HFFc6 (cell line): ENCODE measurements at places on chromosomes 3 and 15.
A peak's percentile ranks its signal among the peaks of the same experiment; 100 is the strongest.

GRCh38 chr3:134667406-134667805 lies 16.6 kb upstream of the KY start:
- peaks cover 35% of the 10 kb centered on the region for H3K4me1 ChIP-seq
- DNase-seq, result no peak
- H3K27ac ChIP-seq, result no peak overlapping the region
- no peaks in the 10 kb centered on the region for H3K36me3 ChIP-seq

- no peak overlapping the region for H3K4me3 ChIP-seq
- peaks cover 6% of the 10 kb centered on the region for H3K36me3 ChIP-seq
- no peak overlapping the region for H3K27ac ChIP-seq
- no peaks in the 10 kb centered on the region; the same call in 1 of the 2 replicates for H3K27me3 ChIP-seq
- no peaks in the 10 kb centered on the region for H3K4me1 ChIP-seq
Measured at GRCh38 chr3:133016838-133017309, 21.3 kb upstream of the TMEM108 start.

DNA sequence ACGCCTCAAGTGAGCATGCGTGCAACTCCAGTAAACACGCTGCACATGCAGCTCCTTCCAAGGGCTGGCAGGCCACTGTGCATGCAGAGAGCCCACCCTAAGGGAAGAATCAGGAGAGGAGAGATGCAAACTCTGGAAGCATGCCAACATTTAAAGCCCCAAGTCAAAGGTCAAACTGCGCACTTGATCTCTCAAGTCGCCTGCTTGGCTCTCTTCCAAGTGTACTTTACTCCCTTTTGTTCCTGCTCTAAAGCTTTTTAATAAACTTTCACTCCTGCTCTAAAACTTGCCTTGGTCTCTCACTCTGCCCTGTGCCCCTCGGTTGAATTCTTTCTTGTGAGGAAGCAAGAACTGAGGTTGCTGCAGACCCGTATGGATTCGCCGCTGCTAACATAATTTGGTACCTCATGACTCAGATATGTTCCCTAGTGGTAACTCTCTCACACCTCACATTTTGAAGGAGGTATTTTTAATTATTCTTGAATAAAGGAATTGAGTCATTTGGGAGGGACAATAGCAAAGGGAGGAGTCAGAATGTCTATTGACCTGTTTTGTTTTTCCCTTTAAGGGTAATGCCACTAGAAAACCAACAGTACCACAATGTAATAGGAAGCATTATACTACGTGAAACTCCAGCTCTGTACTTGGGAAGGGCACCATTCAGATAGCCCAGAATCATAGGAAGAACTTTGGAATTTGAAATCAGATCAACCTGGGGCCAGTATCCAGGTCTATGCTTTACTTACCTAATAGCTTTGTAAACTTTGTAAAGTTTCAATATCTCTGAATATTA lies 19.6 kb upstream of the DGKG start:
- no peak for DNase-seq
- no peak overlapping the region for H3K4me3 ChIP-seq
- H3K27ac ChIP-seq, result no peak overlapping the region
- H3K27me3 ChIP-seq, result peaks cover 15% of the 10 kb centered on the region
- no peaks in the 10 kb centered on the region for H3K36me3 ChIP-seq
- H3K4me1 ChIP-seq, result no peaks in the 10 kb centered on the region

DNA sequence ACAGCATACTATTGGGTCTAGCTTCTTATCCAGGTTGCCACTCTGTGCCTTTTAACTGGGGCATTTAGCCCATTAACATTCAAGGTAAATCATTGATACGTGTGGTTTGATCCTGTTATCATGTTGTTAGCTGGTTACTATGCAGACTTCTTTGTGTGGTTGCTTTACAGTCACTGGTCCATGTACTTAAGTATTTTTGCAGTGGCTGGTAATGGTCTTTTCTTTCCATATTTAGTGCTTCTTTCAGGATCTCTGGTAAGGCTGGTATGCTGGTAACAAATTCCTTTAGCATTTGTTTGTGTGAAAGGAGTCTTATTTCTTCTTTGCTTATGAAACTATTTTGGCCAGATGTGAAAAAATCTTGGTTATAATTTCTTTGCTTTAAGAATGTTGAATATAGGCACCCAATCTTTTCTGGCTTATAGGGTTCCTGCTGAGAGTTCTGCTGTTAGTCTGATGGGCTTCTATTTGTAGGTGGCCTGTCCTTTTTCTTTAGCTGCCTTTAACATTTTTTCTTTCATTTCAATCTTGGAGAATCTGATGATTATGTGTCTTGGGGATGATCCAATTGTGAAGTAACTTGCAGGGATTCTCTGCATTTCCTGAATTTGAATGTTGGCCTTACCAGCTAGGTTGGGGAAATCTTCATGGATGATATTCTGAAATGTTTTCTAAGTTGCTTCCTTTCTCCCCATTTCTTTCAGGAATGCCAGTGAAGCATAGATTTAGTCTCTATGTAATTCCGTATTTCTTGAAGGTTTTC lies 39.3 kb downstream of the CCR1 start:
- no peak overlapping the region for H3K4me3 ChIP-seq
- H3K27ac ChIP-seq, result no peak overlapping the region
- DNase-seq, result no peak
- H3K4me1 ChIP-seq, result no peaks in the 10 kb centered on the region
- H3K36me3 ChIP-seq, result peaks cover 4% of the 10 kb centered on the region; the same call in 1 of the 2 replicates
- H3K27me3 ChIP-seq, result peaks cover 10% of the 10 kb centered on the region

DNA sequence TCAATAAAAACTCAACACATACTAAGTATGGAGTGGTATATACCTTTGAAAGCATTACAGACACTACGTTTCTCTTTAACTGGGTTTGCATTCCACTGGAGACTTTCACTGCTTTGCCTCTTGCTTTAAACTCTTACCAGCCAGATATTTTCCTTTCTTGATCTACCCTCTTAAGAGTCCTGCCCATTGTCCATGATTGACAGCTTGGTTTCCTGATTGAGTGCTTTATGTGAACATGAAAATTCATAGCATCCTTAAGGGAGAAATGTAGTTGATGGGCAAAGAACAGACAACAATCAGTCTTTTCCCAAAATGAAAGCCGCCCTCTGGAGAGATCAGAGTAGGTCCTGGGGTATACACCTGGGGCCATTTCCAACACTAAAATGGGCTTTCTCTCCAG lies 78.6 kb downstream of the PTPRG start:
- H3K36me3 ChIP-seq, result peaks cover 22% of the 10 kb centered on the region
- DNase-seq, result no peak
- H3K27ac ChIP-seq, result no peak overlapping the region; the same call in 1 of the 2 replicates
- no peak overlapping the region for H3K4me3 ChIP-seq

DNA sequence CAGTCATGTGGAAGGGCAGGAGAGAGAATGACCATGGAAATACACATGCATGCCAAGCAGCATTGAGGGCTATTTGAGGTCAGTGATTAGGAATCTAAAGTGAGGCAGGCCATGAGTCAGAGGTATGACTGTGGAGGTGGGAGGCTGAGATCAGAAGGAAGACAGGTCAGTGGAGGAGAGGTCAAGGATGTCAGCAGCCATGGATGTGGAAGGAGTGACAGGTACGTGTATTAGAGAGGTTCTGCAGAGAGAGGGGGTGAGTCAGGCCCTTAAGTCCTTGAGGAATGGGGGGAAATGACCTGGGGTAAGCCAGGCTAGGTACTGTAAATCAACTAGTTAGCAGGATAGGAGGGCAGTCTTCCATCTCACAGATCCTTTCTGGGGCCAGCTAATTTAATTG lies 166.6 kb downstream of the ANO10 start:
- no peaks in the 10 kb centered on the region for H3K27me3 ChIP-seq
- H3K4me1 ChIP-seq, result 0 out of 2 replicates have a peak, but pooled peaks cover 8% of the 10 kb centered on the region
- DNase-seq, result peak; percentile 51
- H3K36me3 ChIP-seq, result peaks cover 4% of the 10 kb centered on the region; the same call in 1 of the 2 replicates
- H3K27ac ChIP-seq, result no peak overlapping the region

DNA sequence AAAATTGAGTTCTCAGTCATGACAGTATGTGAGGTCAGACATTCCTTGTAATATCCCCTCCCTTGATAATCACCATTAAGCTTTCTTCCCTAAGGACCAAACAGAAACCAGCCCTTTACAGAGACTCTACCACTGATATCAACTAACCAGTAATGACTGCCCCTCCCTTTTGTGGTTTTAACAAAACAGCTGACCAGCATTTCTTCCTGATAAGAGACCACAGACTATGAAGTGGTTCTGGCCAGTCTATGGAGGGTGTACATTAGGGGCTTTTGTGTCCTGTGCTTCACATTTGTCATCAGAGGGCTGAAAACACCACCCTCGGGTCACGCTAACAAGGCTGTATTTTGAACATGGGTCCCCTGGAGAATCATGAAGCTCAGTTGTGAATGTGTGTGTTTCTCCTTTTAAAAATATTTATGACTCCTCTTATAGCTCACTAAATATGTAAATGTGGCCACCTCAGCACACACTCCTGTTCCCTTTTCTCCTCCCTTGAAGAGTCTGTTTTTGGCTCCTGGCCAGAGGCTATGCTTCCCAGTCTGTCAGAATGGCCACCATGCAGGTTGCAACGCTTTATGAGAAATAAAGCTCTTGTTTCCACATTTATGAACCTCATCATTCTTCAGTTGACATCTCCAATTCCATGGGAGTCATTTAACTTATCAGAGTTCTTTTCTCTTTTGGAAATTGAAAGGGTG lies 239.3 kb downstream of the CPNE4 start:
- no peak for DNase-seq
- H3K36me3 ChIP-seq, result no peaks in the 10 kb centered on the region
- H3K27me3 ChIP-seq, result peaks cover under 1% of the 10 kb centered on the region
- peaks cover 13% of the 10 kb centered on the region for H3K4me1 ChIP-seq

- no peak overlapping the region for H3K27ac ChIP-seq
- no peaks in the 10 kb centered on the region for H3K4me1 ChIP-seq
- no peak for DNase-seq
- H3K4me3 ChIP-seq, result no peak overlapping the region
- H3K27me3 ChIP-seq, result no peaks in the 10 kb centered on the region
Measured at GRCh38 chr3:80677796-80678195, 910.0 kb upstream of the ROBO1 start.

DNA sequence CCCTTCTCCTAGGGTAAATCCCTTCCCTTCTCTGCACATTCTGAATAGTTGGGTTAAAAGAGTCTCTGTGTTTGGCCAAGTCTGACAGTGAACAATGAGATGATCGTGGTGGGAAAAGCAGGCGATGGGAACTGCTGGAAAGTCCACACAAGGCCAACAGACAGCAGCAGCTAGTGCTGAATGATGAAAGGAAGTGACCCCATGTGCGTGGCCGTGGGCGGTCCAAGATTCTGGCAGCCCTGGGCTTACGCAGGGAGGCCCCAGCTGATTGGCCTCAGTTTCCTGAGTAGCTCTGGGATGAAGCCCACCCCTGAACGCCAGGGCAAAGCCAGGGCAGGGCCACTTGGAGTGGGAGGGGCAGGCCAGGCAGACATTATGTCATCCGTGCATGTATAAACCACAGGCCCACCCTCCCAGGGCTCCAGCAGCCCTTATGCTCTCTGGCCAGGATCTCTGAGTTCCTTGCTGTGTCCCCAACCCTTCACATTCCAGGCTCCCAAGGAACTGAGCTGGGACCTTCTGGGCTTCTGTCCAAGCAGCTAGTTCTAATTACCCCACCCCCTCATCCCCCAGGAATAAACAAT lies 57.8 kb downstream of the CDC25A start:
- H3K27ac ChIP-seq, result peak overlapping the region; percentile 60
- H3K4me1 ChIP-seq, result peaks cover 20% of the 10 kb centered on the region
- DNase-seq, result peak; percentile 21
- H3K36me3 ChIP-seq, result no peaks in the 10 kb centered on the region

- peaks cover 32% of the 10 kb centered on the region for H3K36me3 ChIP-seq
- peak overlapping the region; percentile 3; the same call in 1 of the 2 replicates for H3K27ac ChIP-seq
- no peaks in the 10 kb centered on the region; the same call in 1 of the 2 replicates for H3K27me3 ChIP-seq
- DNase-seq, result no peak
Measured at GRCh38 chr15:57172925-57173324, 203.4 kb upstream of the CGNL1 start.

DNA sequence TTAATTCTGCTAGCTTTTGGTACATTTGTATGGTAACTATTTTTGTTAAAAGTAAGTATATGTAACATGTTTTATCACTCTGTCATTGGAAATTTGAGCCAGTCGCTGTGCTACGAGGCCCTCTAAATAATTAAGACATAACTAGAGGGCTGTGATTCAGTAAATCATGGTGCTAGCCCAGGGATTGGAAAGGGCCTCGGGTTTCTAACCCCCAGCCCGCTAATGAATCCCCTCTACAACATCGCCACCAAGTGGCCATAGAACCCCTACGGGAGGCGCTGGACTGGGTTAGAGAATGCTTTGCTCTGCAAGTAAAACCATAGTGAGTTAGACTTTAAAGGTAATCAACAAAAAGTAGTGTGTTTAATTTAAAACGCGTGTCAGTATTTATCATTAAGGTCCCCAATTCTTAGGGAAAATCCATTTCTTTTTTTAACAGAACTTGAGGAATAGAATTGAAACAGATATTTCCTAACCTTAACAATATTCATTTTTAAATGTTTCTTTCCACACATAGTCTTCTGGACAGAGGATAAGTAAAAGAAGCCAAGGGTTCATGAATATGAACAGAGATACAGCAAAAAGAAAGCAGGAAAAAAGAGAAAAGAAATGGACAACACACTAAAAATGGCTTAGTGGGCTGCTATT lies 744.7 kb downstream of the EPHA3 start:
- H3K4me3 ChIP-seq, result no peak overlapping the region
- DNase-seq, result no peak
- H3K36me3 ChIP-seq, result no peaks in the 10 kb centered on the region; the same call in 1 of the 2 replicates
- H3K27me3 ChIP-seq, result no peaks in the 10 kb centered on the region
- H3K4me1 ChIP-seq, result no peaks in the 10 kb centered on the region

GRCh38 chr3:18046131-18046915 lies 303.9 kb upstream of the TBC1D5 start:
- H3K36me3 ChIP-seq, result no peaks in the 10 kb centered on the region; the same call in 1 of the 2 replicates
- H3K4me3 ChIP-seq, result no peak overlapping the region
- H3K4me1 ChIP-seq, result peaks cover 31% of the 10 kb centered on the region

DNA sequence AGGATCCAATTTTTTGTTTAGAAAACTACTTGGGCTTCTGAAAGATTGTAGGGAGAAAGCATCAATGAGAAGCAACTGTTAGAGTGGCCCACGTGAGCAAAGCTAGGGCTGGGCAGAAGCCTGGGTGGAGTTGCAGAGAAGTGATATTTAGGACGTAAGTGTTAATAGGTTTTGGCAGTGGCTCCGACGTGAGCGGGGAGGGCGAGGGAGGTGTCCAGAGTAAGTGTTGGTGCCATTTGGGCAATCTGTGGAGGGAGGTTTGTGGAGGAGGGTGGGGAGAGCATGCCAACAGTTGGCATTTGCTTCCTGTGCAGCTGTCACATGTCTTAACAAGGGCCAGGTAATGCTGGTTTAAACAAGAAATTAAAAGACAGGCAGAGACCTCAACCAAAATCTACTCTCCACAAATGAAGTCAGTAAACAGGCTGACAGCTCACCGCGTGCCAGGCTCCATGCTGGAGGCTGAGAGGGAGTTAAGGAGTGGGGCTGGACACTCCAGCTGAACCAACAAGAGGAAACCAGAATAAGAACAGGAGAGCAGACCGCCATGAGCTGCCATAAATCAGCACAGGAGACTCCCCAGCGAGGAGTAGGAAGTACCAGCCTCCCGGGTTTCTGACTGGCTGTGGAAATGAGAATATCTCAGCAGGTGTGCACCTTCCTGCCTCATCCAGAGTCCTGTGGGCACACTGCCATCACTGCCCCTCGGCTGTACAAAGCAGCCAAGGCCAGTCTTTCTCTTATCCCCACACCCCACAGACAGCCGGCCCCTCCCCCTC lies 232.6 kb downstream of the ABHD5 start:
- H3K4me1 ChIP-seq, result peaks cover 16% of the 10 kb centered on the region
- no peak for DNase-seq
- H3K36me3 ChIP-seq, result no peaks in the 10 kb centered on the region
- H3K4me3 ChIP-seq, result no peak overlapping the region

- peaks cover 16% of the 10 kb centered on the region for H3K4me1 ChIP-seq
- H3K4me3 ChIP-seq, result no peak overlapping the region
- H3K27ac ChIP-seq, result no peak overlapping the region
- no peak for DNase-seq
- H3K36me3 ChIP-seq, result no peaks in the 10 kb centered on the region
Measured at GRCh38 chr15:95709959-95710695, 620.4 kb upstream of the NR2F2 start.
